ENCODE measurements at places on chromosomes 1 and 21.

GRCh38 chr21:43816611-43817071 lies 27.3 kb downstream of the RRP1 start:
- no peak for DNase-seq
- H3K36me3 ChIP-seq: no peaks in the 10 kb centered on the region
- H3K27ac ChIP-seq: no peak overlapping the region
- H3K4me3 ChIP-seq: no peak overlapping the region
- no peaks in the 10 kb centered on the region for H3K27me3 ChIP-seq

GRCh38 chr1:238955934-238956333 lies 430.4 kb upstream of the CHRM3 start:
- DNase-seq: no peak
- H3K27me3 ChIP-seq: no peaks in the 10 kb centered on the region
- no peak overlapping the region for H3K4me3 ChIP-seq

DNA sequence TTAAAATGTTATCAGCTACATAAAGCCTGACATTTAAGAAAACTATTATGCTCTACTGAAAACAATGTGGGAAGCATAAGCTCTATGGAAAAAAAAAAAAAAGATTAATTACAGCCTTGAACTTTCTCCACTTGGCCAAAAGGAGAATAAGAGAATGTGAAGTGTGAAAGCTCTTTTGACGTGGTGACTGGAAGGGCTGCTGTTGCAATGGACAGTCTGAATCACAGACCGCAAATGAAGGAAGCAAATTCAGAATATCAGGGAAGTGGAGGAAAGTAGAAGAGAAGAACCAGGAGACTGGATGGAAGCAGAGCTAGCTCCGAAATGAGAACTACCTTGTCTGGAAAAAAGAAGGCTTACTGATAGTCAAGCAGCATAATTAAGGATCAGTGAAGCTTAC lies 106.8 kb downstream of the AK5 start:
- no peaks in the 10 kb centered on the region for H3K27me3 ChIP-seq
- no peaks in the 10 kb centered on the region for H3K4me1 ChIP-seq
- H3K36me3 ChIP-seq: no peaks in the 10 kb centered on the region
- H3K27ac ChIP-seq: no peak overlapping the region

DNA sequence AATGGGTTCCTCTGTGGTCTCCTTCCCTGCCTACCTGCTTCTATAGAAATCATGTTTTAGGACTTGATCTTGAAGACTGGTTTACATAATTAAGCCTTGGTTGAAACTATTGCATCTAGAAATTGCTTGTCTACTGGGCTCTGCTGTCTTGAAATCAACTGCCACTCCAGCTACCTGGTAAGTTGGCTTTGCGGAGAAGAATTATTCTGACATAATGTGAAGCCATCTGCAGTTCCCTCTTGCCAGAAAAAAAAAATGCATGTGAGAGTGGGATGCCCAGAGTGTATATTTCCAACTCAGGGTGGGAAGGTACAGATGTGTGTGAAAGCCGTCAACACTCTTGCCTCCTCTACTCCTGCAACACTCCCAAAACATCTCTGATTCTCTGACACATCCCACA lies 27.2 kb downstream of the C8B start:
- no peak overlapping the region for H3K27ac ChIP-seq
- H3K27me3 ChIP-seq: no peaks in the 10 kb centered on the region
- DNase-seq: no peak

GRCh38 chr1:33706634-33707255 lies 157.1 kb upstream of the HMGB4 start:
- H3K36me3 ChIP-seq: no peaks in the 10 kb centered on the region
- no peak overlapping the region for H3K27ac ChIP-seq
- H3K4me3 ChIP-seq: no peak overlapping the region
- peaks cover 25% of the 10 kb centered on the region for H3K27me3 ChIP-seq
- no peak for DNase-seq

DNA sequence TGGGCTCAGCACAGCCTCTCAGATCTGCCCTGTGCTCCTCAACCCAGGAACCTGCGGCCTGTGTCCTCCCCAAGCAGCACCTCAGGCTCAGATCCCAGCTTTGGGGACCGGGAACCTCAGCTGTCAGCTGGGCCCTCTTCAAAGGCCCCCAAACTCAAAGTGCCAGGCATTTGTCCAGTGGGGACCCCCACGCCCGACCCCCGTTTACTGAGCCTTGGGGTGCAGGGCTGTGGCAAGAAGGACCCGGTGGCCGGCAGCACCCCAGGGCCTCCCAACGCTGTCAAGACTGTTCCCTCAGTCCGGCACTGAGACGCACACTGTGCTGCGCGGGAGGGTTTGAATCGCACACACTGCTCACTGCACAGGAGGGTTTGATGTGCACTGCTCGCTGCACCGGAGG lies 35.0 kb downstream of the MORN1 start:
- no peak overlapping the region for H3K27ac ChIP-seq
- H3K27me3 ChIP-seq: no peaks in the 10 kb centered on the region
- no peak for DNase-seq

- H3K36me3 ChIP-seq: no peaks in the 10 kb centered on the region
- peak overlapping the region; percentile 75 for H3K4me3 ChIP-seq
- peaks cover 15% of the 10 kb centered on the region for H3K4me1 ChIP-seq
- DNase-seq: no peak
- no peaks in the 10 kb centered on the region for H3K27me3 ChIP-seq
Observed at GRCh38 chr1:214280386-214281020, 456 bp upstream of the SMYD2 start.

- no peak overlapping the region for H3K4me3 ChIP-seq
- no peaks in the 10 kb centered on the region for H3K4me1 ChIP-seq
- no peak overlapping the region for H3K27ac ChIP-seq
- DNase-seq: no peak
- peaks cover 30% of the 10 kb centered on the region for H3K27me3 ChIP-seq
Observed at GRCh38 chr1:244022311-244022710, 28.8 kb upstream of the ZBTB18 start.

GRCh38 chr1:171220581-171221054 lies 27.7 kb upstream of the FMO1 start:
- no peak overlapping the region for H3K27ac ChIP-seq
- no peak for DNase-seq
- no peaks in the 10 kb centered on the region for H3K27me3 ChIP-seq
- H3K4me3 ChIP-seq: no peak overlapping the region
- H3K4me1 ChIP-seq: no peaks in the 10 kb centered on the region

- no peaks in the 10 kb centered on the region for H3K27me3 ChIP-seq
- no peak overlapping the region for H3K4me3 ChIP-seq
- DNase-seq: no peak
- no peaks in the 10 kb centered on the region for H3K4me1 ChIP-seq
- H3K27ac ChIP-seq: no peak overlapping the region
Observed at GRCh38 chr1:234530672-234531071, 51.7 kb upstream of the TARBP1 start.
